ENCODE measurements at places on chromosomes 16 and 17. TPM values are rescaled to one million over a fixed set of nuclear protein-coding genes. Genes with fewer than 3 reads are reported as not detected.
A peak's percentile ranks its signal among the peaks of the same experiment; 100 is the strongest.

Gene NGFR
- polyA plus RNA-seq, result 20.4 TPM

Gene SOST
- not detected for polyA plus RNA-seq

Gene KRTAP4-1
- polyA plus RNA-seq, result not detected

Gene TNFAIP1
- 31.8 TPM for polyA plus RNA-seq

DNA sequence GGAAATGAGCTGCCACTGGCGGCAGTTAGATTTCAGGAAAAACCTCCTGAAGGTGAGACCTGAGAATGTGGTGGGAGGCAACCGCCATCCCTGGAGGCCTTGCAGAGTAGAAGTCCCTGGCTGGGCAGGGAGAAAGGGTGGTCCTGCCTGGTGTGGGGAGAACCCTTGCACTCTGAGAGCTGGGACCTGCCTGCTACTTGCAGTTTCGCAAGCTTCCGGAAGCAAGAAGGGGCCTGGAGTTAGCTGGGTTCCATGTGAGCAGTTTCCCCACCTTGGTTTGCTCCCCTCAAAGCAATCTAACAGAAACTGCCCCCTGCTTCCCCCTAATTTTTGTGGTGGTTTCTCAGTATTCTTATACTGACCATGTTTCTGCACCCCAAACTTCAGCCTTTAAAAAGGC is 6.5 kb downstream of the ZNF629 start:
- no peak for DNase-seq

DNA sequence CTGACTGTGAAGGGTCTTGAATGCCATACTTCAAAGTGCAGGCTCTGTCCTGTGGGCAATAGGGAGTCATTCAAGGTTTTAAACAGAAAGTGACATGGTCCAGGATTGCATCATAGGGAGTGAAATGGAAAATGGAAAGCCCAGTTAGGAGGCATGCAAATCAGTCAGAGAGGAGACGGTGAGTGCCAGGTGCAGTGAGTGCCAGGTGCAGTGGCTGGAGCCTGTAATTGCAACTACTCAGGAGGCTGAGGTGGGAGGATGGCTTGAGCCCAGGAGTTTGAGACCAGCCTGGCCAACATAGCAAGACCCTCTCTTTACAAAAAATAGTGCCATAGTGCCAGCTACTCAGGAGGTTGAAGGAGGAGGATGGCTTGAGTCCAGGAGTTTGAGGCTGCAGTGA is 35.2 kb upstream of the SIAH1 start:
- no peak for DNase-seq

GRCh38 chr17:16888413-16889087 is 83.4 kb downstream of the TNFRSF13B start:
- DNase-seq, result no peak

DNA sequence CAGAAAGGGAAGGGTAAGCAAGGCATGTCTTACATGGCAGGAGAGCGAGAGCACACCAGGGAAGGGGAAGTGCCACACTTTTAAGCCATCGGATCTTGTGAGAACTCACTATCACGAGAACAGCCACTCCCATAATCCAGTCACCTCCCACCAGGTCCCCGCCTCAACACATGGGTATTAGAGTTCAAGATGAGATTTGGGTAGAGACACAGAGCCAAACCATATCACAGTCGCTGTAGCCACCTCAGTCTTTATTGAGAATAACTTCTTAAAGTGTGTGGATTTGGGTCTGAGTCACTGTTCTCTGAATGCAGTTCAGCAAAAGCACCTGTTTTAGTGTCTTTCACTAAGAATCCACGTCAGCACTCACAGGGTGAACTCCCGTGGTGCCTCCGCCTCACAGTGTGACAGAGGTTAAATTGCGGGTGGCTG is 195.2 kb upstream of the CHMP6 start:
- peak; percentile 34 for DNase-seq

DNA sequence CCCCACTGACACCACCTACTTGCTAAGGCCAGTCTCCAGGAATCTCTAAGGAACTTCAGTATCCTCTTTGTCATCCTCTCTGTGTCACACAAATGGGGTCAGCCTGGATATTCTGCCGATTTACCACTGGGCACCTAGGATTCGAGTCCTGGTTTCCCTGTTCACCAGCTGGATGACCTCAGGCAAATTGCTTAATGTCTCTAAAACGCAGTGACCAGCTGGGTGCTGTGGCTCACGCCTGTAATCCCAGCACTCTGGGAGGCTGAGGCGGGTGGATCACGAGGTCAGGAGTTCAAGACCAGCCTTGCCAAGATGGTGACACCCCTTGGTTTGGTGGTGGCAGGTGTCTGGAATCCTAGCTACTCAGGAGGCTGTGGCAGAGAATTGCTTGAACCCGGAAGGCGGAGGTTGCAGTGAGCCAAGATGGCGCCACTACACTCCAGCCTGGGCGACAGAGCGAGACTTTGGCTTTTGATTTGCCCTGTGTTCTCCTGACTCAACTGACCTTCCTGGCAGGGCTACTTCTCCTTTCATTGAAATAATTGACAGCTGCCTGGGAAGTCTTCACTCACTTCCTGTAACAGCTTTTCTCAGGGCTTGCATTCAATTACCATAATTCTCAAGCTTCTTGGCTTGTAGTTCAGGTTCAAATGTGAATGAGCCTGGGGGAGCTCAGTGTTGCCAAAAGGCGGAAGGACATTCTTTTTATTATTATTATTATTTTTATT is 15.4 kb downstream of the SYCE1L start:
- DNase-seq, result no peak

GRCh38 chr16:76535-77272 is 1.3 kb upstream of the MPG start:
- peak; percentile 49 for DNase-seq

- DNase-seq, result peak; percentile 39
These were observed 7.5 kb upstream of the SMTNL2 start for GRCh38 chr17:4576729-4577322.

DNA sequence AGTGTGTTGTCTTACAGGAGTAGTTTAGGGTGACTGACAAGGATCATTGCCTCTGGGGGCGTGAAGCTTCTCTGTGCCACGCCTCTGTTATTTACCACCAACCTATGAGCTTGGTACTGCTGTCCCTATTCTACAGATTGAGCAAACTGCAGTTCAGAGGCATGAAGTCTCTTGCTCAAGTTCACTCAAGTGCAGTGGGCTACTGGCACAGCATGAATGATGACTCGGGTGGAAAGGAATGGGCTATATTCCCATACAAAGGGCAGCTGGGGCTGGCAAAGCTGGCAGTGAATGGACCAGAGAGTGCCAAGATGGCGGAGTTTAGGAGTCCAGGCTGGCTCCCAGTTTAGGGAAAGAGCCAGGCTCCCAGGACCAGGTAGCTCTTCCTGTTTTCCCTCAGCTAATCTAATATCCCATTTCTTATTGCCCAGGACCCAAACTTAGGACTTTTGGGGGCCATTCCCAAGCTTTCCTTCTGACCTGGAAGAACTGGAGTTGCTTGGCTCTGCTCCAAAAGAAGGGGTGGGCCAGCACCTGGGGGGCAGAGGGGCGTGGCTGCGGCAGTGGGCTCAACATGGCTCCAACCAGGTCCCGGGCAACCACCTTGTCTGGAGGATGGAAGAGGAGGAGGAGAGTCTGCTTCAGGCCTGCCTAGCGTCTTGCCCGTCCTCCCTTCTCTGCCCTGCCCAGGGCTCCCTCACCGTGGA is 12.9 kb downstream of the PLK1 start:
- no peak for DNase-seq

Data from large intestine (tissue), 12 donors.